NCI-H2081 (cell line): ENCODE measurements at places on chromosomes 5 and 9.

- DNase-seq, result no peak
Observed at GRCh38 chr9:123583646-123584045, 227.6 kb downstream of the CRB2 start.

DNA sequence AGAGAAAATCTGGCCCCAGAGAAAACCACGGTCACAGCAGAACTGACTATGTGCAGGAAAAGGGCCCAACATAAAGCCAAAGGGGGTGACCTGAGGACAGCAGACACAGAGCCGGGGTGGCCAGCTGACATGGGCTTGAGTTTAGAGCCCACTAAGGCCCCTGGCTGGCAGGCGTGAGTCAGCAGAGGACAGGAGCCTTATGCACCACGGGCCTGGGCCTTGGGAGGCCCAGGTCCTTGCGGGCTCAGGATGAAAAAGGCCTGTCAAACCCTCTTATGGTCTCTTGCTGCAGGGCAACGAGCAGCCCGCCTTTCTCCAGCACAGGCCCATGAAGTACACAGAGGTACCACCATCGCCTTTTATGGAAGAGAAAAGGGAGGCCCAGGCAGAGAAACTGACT lies 19.7 kb downstream of the STK10 start:
- no peak for DNase-seq

GRCh38 chr5:45288746-45289145 lies 407.4 kb downstream of the HCN1 start:
- no peak for DNase-seq

DNA sequence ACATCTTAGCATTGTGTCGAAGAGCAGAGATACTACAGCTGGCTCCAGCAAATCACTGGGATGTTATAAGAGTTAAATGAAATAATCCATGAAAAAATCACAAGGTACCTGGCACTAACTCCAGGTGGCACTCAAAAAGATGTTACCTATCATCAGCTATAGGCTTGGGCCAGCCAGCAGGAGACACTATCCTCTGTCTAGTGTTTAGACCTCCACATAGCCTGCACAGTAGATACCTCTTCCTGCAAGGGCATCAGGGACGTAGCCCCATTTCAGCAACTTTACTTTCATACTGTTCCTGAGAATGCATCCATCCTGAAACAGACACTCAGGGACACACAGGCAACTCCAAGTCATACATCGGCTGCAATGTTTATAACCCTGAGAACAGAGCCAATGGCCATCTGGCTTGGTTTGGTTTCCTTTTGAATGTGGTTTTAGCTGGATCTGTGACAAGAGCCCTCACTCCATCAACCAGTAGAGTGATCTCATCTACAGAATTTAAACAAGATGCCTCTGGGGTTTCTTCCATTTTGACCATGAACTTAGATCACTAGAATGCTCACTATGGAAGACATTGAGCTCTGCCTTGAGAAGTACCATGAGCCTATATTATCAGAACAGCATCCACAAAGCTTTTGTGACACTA lies 69.9 kb downstream of the TLE1 start:
- no peak for DNase-seq

GRCh38 chr5:39495227-39495626 lies 70.4 kb upstream of the DAB2 start:
- no peak for DNase-seq

DNA sequence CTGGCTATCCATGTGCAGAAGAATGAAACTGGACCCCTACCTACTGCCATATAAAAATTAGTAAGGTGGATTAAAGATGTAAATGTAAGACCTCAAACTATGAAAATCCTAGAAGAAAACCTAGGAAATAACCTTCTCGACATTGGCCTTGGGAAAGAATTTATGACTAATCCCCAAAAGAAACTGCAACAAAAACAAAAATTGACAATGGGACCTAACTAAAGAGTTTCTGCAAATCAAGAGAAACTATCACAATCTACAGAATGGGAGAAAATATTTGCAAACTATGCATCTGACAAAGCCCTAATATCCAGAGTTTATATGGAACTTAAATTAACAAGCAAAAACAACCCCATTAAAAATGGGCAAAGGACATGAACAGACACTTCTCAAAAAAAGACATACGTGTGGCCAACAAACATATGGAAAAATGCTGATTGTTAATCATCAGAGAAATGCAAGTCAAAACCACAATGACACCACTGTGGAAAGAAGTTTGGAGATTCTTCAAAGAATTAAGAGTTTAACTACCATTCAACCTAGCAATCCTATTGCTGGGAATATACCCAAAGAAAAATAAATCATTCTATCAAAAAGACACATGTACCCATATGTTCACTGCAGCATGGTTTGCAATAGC lies 98.5 kb downstream of the NR3C1 start:
- DNase-seq, result no peak

- no peak for DNase-seq
Observed at GRCh38 chr9:70438341-70438928, 24.0 kb upstream of the KLF9 start.

DNA sequence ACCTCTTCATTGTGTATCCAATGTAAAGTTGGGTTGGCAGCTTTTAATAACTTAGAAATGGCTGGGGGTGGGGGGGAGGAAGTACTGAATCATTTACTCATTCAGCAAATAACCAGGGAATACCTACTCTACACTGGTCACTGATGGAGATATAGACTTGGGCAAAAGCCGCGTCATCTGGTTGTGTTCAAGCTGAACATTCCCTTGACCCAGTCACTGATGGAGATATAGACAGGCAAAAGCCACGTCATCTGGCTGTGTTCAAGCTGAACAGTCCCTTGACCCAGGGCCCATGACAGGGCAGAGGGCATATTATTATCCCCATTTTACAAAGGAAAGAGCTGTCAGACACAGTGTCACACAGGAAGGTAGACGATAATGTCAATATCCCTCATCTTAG lies 32.6 kb downstream of the FOXI1 start:
- DNase-seq, result no peak

DNA sequence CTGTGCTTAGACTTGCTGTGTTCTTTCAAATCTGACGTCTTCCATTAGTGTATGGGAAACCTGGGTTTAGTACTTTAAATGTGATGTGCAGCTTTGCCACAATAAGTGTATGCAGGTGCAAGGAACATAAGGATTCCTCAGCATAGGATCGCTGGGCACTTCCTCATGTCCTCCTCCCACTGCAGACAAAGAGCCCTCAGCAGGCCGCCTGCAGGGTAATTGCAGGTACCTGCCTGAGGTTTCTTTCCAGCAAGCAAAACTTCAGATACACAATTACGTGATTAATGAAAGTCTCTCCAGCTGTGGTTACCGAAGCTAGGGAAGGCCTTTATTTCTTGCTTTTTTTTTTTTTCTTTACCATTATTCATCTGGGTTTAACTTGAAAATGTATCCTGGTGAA lies 233.1 kb downstream of the RFK start:
- no peak for DNase-seq

- no peak for DNase-seq
Observed at GRCh38 chr5:107232788-107233187, 437.9 kb downstream of the EFNA5 start.

GRCh38 chr9:8012986-8013385 lies 213.4 kb upstream of the DMAC1 start:
- DNase-seq, result no peak

DNA sequence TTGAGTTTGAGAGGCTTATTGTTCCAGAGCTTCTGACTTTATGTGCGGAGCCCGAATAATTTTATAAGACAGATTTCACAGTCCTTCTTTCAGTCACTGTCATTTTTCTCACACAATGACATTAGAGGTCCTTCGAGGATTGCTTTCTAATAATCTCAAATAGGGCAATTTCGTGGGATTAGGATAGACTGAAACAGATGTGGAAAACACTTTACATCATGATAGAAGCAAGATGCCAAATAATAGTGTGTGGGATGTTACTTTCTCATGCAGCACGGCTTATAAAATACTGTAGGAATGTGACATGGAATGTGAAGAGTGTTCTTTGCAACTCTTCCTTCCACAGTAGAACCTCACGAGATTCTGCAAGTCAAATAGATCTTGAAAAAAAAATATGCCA lies 451.3 kb downstream of the SEMA5A start:
- DNase-seq, result no peak

DNA sequence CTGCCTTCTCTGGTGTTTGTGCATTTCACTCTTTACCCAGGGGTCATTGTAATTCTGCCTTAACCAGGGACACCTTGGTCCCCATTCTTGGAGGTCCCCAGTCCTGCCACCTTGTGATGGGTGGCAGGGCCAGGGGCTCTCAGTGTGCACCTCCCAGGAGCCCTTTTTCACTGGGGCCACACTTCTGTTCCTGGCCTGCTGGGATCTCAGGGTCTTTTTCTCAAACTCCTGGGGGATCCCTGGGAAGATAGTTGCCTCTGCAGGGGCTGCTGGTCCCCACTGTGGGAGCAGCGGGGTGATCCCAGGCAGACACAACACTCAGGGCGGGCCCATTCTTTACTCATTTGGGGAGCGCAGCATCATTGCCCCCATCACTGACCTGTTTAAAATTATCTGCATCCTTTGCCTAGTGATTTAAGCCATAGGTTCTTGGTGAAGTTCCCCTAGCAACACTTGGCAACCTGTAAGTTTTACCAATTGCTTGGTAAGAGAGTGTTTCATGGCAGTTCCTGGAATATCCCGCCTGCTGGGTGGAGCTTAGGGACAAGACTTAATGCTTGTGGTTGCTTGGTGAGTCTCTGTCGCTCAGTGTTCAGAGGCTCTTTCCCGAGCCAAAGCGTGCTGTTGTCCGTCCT lies 15.7 kb downstream of the PHF2 start:
- no peak for DNase-seq

DNA sequence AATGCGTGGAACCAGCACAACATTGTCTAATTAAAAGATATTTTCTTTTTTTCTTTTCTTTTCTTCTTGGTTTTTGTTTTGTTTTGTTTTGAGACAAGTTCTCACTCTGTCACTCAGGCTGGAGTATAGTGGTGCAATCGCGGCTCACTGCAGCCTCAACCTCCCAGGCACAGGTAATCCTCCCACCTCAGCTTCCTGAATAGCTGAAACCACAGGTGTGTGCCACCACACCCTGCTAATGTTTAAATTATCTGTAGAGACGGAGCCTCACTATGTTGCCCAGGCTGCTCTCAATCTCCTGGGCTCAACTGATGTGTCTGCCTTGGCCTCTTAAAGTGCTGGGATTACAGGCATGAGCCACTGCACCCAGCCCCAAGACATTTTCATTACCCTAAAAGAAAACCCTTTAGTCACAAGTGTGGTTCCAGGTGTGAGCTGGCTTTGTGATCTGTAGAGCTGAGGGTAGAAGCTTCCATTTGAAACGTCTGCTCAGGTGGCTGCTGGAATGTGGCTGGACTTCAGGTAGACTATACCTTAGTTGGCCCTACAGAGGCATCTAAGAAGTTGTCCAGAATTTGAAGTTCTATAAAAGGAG lies 19.1 kb upstream of the NEK6 start:
- DNase-seq, result no peak

DNA sequence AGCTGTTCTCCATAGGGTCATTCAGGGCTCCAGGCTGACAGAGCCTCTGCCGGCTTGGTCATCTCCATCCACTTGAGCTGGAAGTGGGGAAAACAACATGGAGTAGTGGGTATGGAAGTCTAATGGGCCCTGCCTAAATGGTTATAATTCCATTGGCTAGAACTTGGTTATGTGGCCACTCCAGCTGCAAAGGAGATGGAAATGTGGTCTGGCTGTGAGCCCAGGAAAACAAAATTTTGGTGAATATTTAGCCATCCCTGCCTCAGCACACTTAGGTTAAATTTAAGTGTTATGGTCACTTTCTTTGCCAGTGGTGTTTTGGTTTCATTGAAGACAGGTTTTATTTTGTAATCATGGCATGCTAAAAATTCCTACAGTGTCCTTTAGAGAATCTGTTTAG lies 112.3 kb downstream of the SMARCA2 start:
- DNase-seq, result no peak

DNA sequence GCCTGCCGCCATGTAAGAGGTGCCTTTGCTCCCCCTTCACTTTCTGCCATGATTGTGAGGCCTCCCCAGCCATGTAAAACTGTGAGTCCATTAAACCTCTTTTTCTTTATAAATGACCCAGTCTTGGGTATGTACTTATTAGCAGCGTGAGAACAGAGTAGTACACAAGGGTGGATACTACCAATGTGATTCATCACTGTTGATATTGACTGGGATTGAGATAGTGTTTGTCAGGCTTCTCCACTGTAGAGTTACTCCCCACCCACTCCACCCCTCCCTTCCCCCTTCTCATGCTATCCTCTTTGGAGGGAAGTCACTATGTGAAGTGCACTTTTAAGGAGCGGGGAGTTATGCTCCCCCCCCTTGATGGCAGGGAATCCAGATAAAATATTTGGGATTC lies 11.4 kb upstream of the CRHBP start:
- DNase-seq, result no peak

GRCh38 chr5:170067574-170068170 lies 38.0 kb upstream of the FOXI1 start:
- DNase-seq, result no peak

- DNase-seq, result no peak
Observed at GRCh38 chr9:35702696-35703095, 13.0 kb upstream of the TPM2 start.

DNA sequence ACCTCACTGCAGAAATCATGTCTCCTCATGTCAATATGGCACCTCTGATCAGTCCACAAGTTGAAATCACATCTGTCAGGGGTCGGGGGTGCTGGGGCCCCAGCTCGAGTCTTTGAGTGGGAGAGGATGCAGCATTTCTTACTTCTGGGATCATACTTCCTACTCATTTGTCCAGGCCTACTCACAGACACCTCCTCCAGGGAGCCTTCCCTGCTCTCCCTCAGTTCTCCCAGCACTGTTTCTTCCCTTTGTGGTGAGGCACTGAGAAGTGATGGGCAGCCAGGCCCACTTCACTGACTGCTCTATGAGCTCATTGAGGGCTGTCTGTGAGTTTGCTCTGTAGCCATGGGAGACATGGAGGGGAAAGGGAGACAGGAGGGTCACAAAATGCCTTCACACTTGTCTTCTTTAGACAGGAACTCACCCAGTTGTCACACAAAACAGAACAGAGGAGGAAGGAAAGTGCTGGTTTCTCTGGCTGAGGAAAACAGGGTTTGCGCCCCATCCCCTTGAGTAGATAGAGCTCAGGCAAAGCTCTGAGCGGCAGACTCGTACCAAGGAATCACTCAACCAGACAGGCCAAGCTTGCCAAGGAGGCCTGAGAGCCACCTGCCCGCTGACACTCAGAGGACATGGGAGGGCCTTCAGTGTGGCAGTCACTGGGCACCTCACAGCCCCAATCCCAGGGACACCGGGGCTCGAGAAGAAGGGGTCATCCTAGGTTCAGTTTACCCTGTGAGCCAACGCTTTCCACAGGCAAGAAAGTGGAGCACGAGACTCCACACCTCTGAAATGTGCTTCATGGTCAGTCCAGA lies 152.9 kb downstream of the GABBR2 start:
- DNase-seq, result no peak

DNA sequence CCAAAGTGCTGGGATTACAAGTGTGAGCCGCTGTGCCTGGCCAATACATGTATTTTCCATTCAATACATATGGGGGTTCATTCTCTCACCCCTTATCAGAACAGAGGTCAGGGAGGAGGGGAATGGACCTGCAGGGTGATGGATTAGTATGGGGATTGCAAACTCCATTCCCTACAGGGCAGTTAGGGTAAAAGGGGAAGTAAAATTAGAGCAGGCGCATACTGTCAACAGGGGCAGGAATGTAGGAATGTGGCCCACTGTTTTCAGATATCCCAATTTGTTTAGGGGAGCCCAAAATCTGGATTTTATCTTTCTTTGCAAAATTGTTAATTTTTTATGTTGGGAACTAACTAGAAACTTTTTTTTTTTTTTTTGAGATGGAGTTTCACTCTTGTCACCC lies 46.4 kb upstream of the SLC44A1 start:
- DNase-seq, result no peak
